Activated CD4-positive, alpha-beta T cell treated with anti-CD3 and anti-CD28 coated beads, Interleukin-2, amount 50 U/mL, for 4 hours (primary cell): ENCODE measurements at places on chromosomes 3 and 15.

GRCh38 chr3:99711351-99711750, 73.0 kb downstream of the COL8A1 start:
- no peak for DNase-seq

DNA sequence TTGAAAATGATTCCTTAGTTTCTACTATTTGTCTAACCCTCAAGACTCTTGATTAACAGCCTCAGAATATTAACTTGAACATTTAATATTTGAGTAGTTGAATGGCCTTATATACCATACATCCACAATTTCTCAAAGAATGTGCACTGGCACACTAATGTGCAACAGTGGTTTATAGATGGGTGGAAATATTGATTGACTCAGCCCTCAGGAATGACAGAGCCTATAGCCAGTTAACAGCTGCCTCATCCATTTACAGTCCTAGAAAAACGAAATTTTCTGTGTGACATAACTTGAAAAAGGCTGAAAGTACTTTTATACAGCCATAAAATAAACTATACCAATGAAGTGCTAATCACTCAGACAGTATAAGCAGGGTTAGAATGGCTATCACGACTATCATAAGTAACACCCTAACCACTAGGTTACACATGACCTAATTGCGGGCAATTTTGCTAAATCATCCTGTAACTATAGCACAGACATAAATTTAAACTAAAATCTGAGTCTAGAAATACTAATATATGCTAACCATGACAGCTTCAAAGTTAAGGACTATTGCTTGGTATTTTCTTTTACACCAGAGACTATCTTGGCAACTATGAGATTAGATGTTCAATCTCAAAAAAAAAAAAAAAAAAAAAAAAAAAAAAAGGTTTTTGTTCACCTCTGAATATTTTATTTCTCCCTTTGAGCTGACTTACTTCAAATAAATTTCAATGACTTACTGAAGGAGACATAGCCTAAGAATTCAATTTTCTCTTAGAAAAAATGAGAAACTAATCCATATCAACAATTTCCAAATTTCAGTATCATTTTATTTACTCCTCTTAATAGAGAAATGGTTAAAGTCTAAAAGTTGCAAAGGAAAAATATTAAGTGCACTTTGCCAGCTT, 9.3 kb downstream of the SECISBP2L start:
- no peak for DNase-seq

DNA sequence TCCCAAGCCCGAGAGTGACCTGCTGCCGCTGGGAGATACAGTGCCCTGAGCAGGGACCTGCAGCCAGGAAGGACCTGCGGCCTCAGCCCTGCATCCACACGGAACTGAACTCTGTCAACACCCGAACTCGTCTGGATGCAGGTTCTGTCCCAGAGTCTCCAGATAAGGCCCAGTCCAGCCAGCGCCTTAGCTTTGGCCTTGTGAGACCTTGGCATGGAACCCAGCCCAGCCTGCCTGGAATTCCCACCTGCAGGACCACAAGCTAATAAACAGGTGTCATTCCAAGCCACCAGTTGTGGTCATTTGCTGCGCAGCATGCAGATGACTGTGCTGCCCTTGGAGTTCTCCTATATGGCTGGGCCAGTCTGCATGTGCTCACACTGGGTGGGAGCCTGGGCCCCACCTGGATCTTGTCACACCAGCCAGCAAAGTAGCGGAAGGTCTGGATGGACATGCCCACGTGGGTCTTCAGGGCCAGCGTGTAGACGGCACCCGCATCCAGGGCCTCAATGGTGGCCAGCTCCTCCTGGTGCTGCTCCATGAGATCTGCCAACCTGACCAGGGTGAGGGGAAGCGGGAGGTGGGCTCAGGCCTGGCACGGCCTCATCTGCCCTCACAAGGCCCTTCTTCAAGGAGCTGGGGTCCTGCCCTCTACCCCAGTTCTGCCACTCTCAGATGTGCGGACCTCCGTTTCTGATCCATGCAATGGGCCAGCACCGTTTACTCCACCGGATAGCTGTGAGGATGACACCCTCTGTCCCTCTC, 47.2 kb upstream of the SLC41A3 start:
- DNase-seq = no peak

GRCh38 chr15:93779341-93779740, 452.0 kb upstream of the MCTP2 start:
- no peak for DNase-seq

GRCh38 chr3:139227165-139227564, 116.7 kb upstream of the MRPS22 start:
- no peak for DNase-seq

- no peak for DNase-seq
Measured at GRCh38 chr15:26722621-26723160, 50.2 kb downstream of the GABRB3 start.

DNA sequence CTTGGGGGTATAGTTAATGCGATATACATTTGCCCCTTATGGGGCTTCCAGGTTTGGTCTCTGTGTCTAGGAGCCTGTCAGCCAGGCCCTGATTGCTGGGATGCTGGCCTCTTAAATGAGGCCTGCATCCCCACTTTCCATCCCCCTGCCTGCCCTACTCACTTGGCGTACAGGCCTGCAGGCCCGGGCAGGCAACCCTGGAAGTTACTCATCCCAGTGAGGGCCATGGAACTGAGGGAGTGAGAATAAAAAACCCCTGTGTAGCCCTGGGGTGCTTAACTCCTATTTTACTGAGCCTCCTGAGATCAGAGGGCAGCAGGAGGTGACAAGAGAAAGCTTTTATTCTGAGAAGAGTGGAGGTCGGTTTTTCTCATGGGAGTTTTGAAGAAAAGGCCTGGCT, 2.0 kb downstream of the DISP2 start:
- DNase-seq = no peak

DNA sequence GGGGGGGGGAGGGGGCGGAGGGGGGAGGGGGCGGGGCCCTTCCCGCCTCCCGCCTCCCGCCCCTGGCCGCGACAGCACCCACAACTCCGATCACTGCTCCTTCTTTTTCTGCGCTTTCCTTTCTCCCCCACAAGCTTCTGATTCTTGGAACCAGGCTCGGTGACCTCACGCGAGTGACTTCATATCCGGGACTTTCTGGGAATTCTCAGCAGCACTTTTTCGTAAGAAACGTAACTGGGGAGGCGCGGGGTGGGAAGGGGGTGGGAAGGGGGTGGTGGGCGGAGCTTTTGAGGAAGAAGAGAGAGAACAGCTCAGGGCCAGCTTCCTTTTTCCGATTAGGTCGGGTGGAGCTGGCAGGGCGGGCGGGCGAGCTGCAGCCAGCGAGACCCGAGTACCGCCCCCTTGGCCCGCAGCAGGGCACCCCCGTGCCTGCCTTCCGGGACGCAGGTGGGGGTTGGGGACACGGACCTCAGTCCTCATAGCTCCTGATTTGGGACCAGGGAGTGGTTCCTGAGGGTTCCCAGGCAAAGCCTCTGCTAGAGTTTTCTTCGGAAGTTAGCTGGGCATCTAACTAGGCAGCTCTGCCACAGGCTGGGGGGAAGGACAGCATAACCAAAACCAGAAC, 14.6 kb downstream of the XIRP1 start:
- DNase-seq = peak; percentile 79

GRCh38 chr3:169813278-169813677, 574 bp upstream of the LRRC34 start:
- no peak for DNase-seq

DNA sequence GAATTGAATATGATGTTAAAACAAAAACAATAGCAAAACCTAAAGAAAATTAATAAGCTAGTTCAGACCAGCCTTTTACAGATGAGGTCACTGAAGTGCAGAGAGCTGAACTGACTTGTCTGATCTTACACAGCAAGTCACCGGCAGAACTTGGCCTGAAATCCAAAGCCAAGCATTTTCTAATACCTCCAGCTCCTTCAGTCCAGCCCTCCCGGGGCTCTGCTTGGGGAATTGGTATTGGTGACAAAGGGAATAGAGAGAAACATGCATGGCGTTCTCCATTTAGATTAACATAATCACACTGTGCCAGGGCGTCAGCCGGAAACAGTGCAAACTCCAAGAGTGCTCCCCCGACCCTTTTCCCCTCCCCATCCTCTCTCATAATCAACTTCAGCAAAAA, 14.1 kb upstream of the ZSCAN2 start:
- no peak for DNase-seq

- no peak for DNase-seq
Measured at GRCh38 chr3:39103324-39103693, 4.1 kb downstream of the GORASP1 start.

DNA sequence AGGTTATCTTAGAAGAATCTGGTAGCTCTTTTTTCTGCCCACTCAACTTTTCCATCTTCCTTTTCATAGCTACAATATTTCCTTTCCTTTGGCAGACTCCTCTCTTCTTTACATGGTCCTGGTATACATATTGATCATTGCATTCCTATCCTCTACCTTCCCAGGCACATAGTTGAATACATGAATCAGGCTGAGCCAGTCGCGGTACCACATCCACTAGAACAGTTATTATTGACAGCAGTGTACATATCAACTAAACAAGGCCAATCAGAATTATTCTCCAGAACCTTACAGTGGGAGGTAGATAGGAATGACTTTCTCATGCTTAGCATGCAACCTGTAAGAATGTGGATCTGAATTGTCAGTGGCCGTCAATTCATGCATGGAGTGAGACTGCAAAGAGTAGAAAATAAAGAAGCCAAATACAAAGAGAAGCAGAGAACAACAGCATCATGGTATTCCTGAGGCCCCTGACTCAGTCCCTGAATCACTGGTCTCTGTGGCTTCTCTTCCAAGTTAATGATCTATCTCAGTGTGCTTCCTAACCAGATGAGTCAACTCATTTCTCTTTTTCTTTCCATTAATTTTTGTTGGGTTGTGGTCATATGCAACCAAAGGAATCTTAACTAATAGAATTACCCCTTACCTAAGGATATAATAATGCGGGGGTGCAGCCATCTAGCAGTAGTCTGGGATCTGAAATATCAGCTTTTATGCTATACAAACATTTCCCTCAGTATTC, 60.9 kb upstream of the DCBLD2 start:
- DNase-seq = no peak

DNA sequence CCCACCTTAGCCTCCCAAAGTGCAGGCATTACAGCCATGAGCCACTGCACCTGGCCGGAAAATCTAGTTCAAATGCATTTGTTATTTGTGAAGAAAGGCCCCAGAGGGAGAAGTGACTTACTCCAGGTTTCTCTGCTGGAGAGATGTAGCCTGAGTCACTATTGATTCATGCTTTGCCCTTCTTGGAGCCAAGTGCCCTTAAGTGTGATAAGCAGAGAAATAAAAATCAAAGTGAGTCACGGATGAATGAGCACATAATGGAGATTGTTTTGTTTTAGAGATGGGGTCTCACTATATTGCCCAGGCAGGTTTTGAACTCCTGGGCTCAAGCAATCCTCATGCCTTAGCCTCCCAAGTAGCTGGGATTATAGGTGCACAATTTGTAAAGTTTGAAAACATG, 33.1 kb downstream of the CDC25A start:
- DNase-seq = no peak

DNA sequence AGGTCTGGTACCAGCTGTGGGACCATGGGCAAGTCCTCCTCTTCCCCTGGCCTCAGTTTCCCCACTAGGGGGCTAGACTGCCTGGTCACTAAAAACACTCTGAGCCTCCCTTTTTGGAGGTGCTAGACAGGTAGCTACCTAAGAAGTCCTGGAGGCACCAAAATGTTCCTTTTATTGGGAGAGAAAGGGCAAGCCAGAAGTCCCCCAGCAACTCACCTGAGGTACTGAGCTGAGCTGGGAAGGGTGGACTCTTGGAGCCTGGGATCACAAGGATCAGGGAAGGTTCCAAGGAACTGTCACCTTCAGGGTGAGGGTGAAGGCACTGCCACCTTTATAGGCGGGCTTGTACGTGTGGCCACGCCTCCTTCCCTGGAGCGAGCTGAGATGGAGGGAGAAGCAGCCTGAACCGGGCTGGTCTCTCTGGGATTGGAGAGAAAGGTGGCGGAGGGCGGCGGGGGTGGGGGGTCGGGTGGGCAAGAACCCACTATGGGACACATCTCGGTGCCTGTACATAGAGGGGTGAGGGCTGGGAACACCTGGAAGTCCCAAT, at the start of gene CYP1A1:
TSS of gene CYP1A1 (minus strand) at position 304 of the 550 bp plus-strand sequence. CDS start 2,431 bp downstream, outside the sequence.
- DNase-seq = peak; percentile 24

GRCh38 chr15:38535491-38536200, 29.0 kb downstream of the RASGRP1 start:
- no peak for DNase-seq

DNA sequence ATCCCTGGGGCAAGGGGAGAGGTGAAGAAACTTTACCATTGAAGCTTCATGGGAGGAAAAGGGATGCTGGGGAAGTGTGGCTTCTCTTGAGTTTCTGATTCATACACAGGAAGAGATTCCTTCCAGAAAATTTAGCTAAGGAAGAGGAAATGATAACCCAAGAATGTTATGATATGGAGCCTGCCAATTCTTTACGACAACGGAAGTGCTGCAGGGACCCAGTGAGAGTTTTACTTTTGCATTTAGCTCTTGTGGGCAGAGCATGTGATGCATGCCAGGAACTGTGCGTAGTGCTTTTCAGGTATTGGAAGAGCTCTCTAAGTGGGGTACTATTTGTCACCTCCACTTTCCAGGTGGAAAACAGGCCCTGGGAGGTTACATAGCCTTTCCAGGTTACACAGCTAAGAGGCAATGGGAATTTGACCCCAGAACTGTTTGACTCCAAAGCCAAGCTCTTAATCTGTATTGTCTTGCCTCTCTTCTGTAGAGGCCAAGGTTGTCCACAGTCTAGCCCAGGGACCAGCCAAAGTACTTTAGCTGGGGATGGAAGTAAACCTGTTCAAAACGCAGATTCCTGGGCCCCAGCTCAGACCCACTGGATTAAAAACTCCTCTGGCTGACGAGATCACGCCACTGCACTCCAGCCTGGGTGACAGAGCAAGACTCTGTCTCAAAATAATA, 23.0 kb downstream of the CMTM7 start:
- no peak for DNase-seq

GRCh38 chr3:178500631-178501030, 35.6 kb upstream of the KCNMB2 start:
- DNase-seq = no peak

DNA sequence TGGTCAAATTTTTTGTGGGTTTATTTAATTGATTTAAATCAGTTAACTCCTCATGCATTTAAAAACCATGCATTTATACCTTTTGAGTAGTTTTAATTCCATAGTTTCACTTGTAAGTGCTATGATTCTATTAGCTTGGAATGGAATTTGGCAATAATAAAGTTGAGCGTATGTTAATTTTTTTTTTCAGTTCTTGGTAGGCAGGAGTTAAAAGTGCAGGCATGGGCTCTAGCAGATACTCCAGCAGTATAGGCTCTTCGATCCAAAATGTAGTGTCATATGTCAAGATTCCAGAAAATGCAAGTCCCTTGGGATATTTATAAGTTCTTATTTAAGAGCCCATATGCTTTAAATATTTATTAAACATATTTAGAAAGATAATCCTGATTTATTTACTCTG, 70.3 kb downstream of the LYSMD4 start:
- no peak for DNase-seq
